IMR-90 (cell line): ENCODE measurements at places on chromosomes 2 and 18.

- DNase-seq = no peak
Observed at GRCh38 chr18:63105636-63106316, 213.8 kb downstream of the BCL2 start.

DNA sequence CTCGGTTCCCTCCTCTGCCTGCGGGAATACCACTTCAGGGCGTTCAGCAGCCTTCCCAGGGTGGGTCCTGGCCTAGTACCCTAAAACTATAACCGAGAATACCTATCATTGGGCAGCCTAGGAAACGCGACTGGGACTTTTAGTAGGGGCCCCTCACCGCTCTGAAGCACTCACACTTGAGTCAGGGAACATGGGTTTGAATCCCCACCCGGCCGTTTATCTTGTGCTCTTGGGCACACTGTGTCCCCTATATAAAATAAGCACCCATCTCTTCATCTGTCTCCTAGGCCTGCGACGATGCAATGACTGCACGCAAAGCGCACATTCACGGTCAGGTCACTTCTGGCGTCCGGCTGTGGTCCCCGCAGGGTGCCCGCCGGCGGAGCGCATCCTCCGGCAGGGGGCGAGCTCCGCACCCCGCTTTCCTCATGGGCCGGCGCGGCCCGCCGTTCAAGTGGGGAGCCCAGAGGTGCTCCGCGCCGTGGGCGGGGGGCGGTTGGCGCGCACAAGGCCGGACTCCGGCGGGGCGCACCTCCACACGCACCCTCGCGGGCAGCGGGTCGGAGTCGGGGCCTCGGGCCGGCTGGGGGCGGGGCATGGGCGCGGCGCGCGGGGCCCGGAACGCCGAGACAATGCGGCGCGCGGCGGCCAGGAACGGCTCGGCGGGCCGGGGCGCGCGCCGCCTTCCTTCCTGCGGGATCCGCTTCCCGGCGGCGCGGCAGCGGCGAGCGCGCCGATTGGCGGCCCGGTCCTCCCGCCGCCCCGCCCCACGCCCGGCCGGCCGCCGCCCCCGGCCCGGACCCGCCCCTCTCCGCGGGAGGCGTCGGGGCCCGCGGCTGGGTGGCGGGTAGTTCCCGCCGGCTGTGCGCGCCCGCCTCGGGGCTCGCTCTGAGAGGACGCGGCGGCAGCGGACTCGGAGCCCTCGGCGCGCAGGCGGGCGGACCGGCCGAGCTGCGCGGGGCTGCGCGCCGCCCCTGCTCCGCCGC is at the start of gene ASAP2:
Gene ASAP2, plus strand, starts transcription at position 850 of the 986 bp plus-strand sequence. CDS start 293 bp downstream, outside the sequence.
- peak; percentile 68 for DNase-seq

- no peak for DNase-seq
Observed at GRCh38 chr2:121245120-121245820, 39.7 kb downstream of the TFCP2L1 start.

- peak; percentile 38 for DNase-seq
Observed at GRCh38 chr18:58753976-58754375, 82.7 kb downstream of the MALT1 start.

GRCh38 chr2:235636546-235636945 is 142.7 kb downstream of the AGAP1 start:
- no peak for DNase-seq

DNA sequence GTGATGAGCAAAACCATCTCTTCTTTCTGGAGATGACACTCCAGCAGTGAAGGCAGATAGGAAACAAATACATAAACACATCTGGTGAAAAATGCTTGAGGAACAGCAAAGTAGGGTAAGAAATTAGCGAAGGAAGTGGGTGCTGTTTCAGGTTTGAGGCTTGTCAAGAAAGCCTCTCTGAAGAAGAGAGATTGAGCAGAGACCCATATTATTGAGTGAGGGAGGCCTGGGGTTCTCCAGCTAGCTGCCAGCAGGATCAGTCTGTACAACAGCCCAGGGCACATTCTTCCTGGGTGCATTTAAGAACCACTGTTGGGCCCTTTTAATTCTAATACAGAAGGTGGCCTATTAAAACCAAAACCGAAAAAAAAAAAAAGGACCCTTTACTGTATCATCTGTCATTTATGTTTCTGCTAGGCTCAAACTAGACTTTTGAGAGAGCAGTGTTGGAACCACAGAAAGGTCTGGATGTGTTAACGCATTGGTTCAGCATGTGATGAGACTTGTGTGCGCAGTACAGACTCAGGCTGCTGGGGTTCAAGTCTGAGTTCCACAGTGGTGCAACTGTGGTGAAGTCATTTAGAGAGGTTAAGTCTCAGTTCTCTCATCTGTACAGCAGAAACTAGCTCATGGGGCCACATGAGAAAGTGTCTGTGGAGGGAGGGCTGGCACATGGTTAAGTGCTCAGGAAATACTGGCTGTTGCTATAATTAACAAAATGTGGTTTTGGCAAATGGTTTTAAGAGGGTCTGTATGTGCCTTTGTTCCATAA is 28.9 kb downstream of the MGAT5 start:
- no peak for DNase-seq

DNA sequence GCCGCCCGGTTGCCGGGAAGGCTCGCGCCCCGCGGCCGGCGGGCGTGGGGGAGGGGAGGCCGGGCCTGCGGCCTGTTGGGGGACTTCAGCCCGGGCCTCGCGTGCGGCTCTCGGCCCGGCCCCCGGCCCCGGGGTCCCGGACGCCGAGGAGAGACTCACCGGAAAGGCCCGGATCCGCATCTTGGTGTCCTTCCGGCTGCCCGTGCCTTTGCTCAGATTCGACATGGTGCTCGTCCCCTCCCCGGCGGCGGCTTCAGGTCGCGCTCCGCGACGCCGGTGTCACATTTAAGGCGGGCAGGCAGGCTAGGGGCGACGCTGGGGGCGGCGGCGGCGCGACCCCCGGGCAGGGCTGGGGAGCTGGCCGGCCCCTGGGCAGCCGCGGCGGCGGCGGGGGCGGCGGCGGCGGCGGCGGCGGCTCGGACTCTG is 365 bp downstream of the CUL3 start:
- no peak for DNase-seq

GRCh38 chr2:159898441-159898840 is 100.4 kb upstream of the CD302 start:
- no peak for DNase-seq

- peak; percentile 82 for DNase-seq
Observed at GRCh38 chr2:55490554-55490953, 29.0 kb upstream of the CFAP36 start.

- no peak for DNase-seq
Observed at GRCh38 chr2:156125018-156125417, 207.5 kb downstream of the NR4A2 start.

- no peak for DNase-seq
Observed at GRCh38 chr2:219404954-219405353, 13.2 kb upstream of the DES start.

DNA sequence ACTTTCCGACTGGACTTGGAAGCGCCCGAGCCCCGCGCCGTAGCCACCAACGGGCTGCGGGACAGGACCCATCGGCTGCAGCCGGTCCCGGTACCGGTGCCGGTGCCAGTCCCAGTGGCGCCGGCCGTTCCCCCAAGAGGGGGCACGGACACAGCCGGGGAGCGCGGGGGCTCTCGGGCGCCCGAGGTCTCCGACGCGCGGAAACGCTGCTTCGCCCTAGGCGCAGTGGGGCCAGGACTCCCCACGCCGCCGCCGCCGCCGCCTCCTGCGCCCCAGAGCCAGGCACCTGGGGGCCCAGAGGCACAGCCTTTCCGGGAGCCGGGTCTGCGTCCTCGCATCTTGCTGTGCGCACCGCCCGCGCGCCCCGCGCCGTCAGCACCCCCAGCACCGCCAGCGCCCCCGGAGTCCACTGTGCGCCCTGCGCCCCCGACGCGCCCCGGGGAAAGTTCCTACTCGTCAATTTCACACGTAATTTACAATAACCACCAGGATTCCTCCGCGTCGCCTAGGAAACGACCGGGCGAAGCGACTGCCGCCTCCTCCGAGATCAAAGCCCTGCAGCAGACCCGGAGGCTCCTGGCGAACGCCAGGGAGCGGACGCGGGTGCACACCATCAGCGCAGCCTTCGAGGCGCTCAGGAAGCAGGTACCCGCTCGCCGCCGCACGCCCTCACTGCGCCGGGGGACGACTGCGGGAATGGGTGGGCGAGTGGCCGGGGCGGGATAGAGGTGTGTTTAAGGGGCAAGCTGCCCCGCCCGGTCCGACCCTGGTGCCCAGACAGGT is 713 bp downstream of the ATOH8 start:
- peak; percentile 39 for DNase-seq

- DNase-seq = no peak
Observed at GRCh38 chr2:242022550-242023290, 153.2 kb downstream of the RTP5 start.

DNA sequence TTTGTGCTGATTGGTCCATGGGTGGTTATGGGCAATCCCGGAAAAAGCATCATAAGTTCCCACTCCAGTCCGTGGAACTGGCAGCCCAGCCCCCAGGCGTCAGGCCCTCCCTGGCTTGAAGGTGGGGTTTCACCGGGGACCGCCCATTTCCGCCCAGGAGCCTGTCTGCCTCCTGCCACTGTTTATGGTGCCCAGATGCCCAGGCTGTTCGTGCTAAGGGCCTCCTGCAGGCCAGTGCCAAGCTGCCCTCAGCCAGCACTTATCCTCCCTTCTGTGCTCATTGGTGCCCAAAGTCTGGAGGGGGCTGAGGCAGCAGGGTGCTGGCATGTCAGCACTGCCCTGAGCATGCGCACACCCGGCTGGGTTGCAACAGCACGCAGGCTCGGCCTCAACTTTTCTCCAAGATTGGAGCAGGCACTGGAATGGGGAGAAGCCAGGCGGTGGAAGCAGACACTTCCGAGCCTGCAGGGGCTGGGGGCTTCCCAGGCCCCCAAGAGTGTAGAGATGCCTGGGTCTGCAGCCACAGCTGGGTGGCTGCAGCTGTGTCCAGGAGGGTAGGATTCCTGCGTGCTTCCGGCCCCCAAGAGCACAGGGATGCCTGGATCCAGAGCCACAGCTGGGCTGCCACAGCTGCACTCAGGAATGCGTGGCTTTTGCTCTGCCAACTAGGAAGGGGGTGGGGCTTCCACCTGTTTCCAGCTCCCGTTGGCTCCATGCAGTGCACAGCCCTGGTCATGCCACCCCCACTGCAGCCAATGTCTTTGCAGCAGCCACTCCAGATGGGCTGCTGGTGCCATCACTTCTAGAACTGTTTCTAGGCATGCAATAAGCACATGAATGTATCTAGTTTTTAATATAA is 74.0 kb downstream of the AGPS start:
- peak; percentile 3 for DNase-seq

DNA sequence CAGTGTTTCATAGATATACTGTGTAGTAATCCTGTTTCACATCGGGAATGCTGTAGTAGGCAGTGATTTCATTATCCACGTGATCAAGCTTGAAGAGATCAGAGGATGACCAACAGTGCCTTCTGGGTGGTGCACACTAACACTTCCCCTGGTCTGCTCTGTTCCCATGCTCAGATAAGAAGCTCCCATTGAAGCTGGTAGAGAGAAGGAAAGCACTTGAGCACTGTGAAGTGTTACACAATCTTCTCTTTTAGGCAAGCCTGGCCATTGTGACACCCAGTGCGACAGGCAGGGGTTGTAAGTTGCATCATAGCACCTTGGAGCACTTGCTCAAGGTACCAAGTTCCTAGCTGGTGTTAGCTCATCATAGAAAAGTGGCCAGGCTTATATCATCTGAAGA is 30.6 kb upstream of the GPD2 start:
- peak; percentile 16 for DNase-seq

DNA sequence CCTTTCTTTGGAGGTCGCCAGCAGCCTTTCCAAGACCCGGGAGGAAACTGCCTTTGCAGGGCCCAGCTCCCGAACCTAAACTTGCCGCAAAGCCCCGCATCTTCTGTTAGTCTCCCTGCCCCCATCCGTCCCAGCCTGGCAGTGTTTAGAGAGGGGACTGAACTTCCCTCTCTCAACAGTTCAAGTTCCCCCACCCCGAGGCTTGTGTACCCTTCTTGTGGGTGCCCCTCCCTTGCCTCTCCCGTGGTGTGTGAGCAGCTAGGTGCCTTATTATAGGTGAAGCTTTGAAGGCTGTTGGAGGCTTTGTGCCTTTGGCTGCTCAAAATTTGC is 1.4 kb downstream of the LBH start:
- no peak for DNase-seq

DNA sequence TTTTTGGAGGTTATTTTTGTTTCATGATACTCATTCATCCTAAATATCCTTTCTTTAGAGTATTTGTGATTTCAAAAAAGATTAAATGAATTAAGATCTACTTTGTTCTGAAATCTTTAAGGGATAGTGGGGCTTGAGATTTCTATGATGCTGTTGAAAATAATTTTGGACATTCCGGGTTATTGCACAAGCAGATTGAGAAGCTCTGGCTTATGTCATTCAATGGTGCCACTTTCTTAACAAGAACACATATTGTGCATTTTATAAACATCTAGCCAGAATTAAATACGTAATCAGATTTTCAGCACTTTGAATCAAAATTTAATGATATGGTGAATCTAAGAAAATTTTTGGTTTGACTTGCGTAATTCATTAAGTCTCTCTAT is 207.7 kb upstream of the COL3A1 start:
- DNase-seq = no peak

GRCh38 chr2:200308546-200309295 is 2.2 kb downstream of the SPATS2L start:
- DNase-seq = peak; percentile 63

- DNase-seq = no peak
Observed at GRCh38 chr2:204280262-204280668, 265.0 kb upstream of the PARD3B start.

DNA sequence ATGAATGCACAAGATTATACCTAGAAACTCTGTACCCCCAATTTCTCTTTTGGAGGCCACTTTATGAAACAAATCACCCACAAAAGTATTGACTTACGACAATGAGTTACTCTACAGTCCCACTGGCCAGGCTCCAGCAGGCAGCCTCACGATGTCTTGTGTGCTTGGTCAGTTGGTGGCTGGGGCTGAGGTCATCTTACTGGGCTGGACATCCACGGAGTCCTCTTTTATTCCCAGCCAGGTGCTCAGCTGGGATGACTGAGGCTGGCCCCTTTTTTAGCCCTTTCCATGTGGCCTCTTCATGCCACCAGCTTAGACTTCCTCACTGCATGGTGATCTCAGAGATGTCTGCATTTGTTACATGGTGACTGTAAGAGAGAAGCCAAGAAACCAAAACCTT is 8.9 kb upstream of the ID2 start:
- no peak for DNase-seq

- peak; percentile 60 for DNase-seq
Observed at GRCh38 chr2:110655701-110656100, 22.2 kb downstream of the BUB1 start.

GRCh38 chr18:78499586-78499985 is 480.0 kb upstream of the SALL3 start:
- DNase-seq = no peak

GRCh38 chr2:43057026-43057741 is 169.2 kb downstream of the ZFP36L2 start:
- DNase-seq = no peak

- peak; percentile 89 for DNase-seq
Observed at GRCh38 chr2:19176977-19177376, 181.4 kb downstream of the OSR1 start.

- no peak for DNase-seq
Observed at GRCh38 chr2:20574930-20575329, 76.0 kb downstream of the HS1BP3 start.

DNA sequence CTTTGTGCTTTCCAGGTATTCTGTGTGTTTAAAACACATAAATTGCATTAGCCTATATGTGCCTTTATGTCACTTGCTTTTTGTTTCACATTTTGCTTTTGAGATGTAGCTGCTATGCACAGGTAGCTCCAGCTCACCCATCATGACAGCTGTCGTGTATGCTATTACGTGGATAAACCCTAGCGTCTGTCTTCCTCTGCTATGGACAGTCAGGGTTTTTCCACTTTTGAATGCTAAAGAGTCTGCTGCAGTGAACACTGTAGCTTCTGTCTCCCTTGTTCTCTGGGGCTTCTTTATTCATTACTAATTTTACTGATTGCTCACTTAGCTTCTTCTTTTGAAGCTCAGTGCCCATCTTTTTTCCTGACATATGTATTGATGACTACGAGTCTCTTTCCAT is 24.7 kb upstream of the MBP start:
- DNase-seq = no peak
